ENCODE measurements at places on chromosomes 3 and 15.

DNA sequence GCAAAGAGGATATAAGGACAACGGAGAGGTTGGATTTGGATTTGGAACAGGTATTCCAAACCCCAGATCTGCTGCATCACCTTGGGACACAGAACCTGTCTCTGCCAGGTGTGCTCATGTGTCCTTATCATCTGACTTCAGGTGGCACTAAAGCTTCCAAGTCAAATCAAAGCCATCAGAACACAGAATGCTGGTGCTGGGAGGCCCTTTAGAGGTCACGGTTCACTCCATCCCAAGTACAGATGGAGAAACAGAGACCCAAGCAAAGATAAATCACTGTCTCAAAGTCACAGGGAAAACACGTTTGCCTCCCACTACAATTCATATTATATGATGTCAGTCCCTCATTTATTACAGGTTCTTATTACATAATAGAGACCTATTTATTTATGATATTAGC is 72.8 kb downstream of the HES1 start:
- DNase-seq: no peak

DNA sequence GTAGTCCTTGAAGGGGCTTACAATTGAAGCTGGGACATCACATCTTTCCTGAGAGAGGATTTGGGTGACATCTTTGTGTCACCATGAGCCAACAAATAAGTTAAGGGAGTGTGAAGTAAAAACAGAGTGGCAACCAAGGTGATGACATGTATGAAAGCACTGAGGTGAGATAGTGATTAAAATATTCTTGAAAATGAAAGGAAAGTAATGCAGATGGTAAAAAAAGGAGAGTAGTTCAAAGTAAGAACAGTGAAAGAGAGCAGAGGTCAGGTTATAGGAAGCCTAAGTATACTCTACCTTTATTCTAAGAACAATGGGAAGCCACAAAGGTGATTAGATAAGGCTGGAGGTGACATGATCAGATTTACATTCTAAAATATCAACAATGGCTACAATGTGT is 486.1 kb downstream of the DIPK2A start:
- no peak for DNase-seq

- DNase-seq: peak; percentile 17
Observed at GRCh38 chr15:78714890-78715289, 73.9 kb upstream of the CHRNB4 start.

DNA sequence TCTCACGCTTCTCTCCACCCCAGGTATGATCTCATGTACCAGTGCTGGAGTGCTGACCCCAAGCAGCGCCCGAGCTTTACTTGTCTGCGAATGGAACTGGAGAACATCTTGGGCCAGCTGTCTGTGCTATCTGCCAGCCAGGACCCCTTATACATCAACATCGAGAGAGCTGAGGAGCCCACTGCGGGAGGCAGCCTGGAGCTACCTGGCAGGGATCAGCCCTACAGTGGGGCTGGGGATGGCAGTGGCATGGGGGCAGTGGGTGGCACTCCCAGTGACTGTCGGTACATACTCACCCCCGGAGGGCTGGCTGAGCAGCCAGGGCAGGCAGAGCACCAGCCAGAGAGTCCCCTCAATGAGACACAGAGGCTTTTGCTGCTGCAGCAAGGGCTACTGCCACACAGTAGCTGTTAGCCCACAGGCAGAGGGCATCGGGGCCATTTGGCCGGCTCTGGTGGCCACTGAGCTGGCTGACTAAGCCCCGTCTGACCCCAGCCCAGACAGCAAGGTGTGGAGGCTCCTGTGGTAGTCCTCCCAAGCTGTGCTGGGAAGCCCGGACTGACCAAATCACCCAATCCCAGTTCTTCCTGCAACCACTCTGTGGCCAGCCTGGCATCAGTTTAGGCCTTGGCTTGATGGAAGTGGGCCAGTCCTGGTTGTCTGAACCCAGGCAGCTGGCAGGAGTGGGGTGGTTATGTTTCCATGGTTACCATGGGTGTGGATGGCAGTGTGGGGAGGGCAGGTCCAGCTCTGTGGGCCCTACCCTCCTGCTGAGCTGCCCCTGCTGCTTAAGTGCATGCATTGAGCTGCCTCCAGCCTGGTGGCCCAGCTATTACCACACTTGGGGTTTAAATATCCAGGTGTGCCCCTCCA is 19.1 kb downstream of the TYRO3 start:
- no peak for DNase-seq

GRCh38 chr3:129249284-129250065 is at the start of gene COPG1:
Gene COPG1 (plus strand): TSS chr3:129249606. CDS start chr3:129249710, 104 bp downstream.
- peak; percentile 88 for DNase-seq

DNA sequence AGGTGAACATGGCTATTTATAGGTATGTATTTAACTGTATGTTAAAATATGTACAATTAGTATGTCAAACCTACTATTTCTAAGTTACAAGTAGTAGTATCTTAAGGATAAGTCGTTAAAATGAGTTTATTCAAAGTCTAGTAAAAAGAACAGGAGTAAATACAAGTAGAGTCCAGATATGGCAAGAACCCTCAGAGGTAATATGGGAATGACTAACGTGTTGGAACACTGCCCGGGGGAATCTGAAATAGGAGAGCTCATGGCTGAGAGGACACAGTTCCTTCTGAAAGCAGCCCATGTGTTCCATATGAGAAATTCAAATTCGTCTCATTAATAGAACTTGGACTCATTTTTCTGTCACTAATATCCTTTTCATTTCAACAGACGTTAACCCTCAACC is 158.8 kb downstream of the CLSTN2 start:
- DNase-seq: peak; percentile 57

DNA sequence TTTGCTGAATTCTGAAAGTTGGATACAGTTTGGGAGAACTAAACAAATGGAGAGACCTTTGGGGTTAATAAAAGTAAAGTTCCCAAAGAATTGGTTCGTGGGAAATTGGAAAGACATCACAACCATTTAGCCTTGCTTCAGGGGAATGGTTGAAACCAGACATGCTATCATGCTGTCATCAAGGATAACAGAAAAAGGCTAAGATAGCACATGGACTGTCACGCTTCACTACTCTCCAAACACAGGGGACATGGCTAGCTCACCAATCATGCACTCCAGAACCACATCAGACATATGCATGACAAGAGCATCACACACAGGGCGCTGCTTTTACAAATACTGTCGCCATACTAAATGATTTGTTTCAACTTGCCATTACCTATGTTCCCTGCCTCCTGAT is 671.7 kb upstream of the ROBO1 start:
- no peak for DNase-seq

DNA sequence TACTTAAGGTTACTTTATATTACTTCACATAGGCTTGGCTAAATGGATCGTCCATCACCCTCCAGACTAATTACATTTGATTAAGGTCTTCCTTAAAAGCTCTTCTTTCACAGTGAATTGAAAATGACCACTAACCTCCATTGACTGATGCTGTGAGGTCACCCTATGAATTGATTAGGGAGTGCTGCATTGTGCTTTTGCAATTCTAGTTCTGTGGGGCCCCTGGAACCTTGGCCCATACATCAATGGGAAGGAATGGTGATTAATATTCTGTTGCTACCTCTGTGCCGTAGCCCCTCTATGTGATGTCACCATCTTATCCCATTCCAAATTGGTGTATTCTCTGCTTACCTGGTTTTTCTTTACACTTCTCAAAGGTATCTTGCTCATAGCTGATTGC is 682.2 kb downstream of the SQOR start:
- DNase-seq: no peak

DNA sequence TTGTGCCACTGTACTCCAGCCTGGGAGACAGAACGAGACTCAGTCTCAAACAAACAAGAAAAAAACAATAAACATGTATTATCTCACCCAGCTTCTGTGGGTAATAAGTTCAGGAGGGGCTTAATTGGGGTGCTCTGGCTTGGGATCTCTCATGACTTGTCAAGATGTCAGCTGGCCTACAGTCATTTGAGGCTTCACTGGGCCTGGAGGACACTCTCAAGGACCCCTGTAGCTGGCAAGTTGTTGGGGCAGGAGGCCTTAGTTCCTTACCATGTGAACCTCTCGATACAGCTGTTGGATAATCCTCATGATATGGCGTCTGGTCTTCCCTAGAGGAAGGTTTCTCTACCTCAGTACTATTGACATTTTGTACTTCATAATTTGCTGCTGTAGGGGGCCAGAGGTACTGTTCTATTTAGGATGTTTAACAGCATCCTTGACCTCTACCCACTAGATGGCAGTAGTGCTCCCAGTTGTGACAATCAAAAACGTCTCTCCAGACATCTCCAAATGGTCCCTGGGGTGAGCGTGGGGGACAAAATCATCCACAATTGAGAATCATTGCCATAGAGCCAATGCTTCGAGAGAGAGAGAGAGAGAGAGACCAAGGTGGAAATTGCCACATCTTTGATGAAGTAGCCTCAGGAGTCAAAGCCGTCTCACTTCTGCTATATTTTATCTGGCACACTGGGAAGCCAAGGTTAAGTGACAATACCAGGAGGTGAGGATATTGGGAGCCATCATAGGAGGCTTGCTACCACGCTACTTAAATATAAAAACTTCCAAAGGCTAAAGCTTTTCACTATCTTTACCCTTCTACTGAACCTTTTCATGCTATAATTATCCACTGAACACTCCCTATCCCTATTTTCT is 23.9 kb upstream of the SLTM start:
- DNase-seq: peak; percentile 71

- no peak for DNase-seq
Observed at GRCh38 chr15:42360535-42361112, 1.3 kb downstream of the CAPN3 start.

DNA sequence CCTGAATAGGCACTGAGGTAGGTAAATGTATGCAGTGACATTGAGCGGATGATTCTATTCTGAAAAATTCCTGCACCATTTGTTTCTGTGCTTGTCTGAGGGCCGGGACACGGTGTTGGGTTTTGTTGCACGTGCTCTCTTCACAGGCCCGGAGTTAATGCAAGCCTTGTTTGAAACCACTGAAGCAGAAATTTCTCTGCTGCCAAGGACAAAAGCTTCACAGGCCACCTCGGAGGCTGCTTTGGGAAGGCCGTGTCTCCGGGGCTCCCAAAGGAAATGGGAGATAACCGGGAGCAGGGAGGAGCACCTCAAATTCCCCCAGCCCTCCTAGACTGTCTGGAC is 179.4 kb downstream of the OPA1 start:
- DNase-seq: no peak

DNA sequence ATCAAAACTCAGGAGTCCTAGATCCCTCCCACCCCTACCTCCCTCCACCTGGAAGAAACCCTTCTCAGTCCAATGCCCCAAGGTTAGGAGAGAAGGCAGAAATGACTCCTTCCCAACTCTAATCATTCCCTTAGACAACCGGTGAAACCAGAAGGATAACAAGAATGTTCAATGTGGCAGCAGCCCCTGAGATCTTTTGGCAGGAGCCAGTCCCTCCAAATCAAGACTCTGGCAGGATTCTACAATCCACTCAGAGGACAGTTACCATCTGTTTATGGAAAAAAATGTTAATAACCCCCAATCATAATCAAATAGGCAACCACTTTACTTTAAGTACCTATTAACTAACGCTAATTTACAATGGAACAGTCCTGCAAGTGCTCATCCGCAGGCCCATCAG is 136.5 kb downstream of the NTRK3 start:
- DNase-seq: no peak

GRCh38 chr3:122602011-122602710 is 24.7 kb downstream of the PARP15 start:
- DNase-seq: no peak

- DNase-seq: no peak
Observed at GRCh38 chr3:69494185-69494584, 108.3 kb upstream of the FRMD4B start.

- no peak for DNase-seq
Observed at GRCh38 chr3:190690246-190690645, 172.2 kb downstream of the GMNC start.

DNA sequence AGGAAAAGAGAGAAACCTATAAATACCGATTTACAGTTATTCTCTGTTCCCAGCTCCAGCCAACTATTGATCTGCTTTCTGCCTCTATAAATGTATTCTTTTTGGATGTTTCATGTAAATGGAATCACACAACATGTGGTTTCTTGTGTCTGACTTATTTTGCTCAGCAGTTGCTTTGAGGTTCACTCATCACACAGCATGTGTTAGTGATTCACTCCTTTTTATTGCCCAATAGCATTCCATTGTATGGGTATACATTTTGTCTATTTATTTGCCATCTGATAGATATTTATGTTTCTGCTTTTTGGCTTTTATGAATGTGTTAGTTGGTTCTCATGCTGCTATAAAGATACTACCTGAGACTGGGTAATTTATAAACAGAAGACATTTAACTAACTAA is 23.6 kb downstream of the CCR1 start:
- peak; percentile 72 for DNase-seq

DNA sequence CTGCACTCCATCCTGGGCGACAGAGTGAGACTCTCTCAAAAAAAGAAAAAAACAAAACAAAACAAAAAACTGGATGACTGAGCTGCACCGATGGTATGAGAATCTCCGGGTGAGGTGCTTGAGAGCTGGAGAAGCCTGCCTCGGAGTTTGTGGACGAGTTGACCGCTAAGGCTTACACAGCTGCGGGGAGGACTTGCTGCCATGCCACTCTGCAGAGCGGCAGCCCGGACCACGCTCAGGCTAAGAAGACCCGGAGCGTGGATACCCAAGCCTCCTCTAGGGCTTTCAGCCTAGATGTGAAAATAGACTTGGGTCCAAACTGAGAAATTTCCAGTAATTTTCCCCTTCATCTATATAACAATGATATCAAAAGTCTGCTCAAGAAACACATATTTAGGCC is 16.0 kb downstream of the NRROS start:
- no peak for DNase-seq

DNA sequence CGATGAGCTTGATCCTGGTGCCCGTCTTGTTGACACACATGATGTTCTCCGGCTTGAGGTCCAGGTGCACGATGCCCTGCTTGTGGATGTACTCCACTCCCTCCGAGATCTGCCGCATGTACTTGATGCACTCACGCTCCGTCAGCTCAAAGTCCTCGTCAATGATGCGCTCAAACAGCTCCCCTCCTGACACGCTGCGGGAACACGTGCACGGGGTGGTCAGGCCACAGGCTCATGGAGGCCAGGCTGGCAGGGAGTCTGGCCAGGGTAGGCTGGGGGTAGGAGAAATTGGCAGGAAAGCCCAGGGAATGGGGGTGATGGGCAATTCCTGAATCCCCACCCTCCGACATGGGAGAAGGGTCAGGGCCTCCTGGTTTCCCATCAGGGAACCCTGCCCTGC is 55.5 kb upstream of the HACD2 start:
- DNase-seq: no peak

GRCh38 chr15:60134609-60135008 is 130.5 kb downstream of the FOXB1 start:
- DNase-seq: no peak

- peak; percentile 8 for DNase-seq
Observed at GRCh38 chr3:130659911-130660310, 86.7 kb downstream of the PIK3R4 start.

- DNase-seq: no peak
Observed at GRCh38 chr15:55008421-55008820, 188.3 kb downstream of the RSL24D1 start.

DNA sequence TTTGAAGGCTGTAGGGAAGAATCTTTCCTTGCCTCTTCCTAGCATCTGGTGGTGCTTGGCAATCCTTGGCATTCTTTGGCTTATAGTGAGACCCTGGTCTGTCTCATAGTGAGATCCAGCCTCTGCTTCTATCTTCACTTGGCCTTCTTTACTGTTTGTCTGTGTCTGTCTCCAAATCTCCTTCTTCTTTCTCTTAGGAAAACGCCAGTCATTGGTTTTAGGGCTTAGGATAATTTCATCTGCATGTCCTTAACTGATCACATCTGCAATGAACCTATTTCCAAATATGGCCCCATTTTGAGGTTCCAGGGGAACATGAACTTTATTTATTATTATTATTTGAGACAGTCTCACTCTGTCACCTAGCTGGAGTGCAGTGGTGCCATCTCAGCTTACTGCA is 25.8 kb downstream of the KAT2B start:
- no peak for DNase-seq

- DNase-seq: no peak
Observed at GRCh38 chr3:129197321-129197720, 13.6 kb upstream of the CNBP start.
